Stimulated activated CD8-positive, alpha-beta memory T cell treated with anti-CD3 and anti-CD28 coated beads, Interleukin-15, amount 100 ng/mL, for 4 hours (primary cell): ENCODE measurements at places on chromosomes 16 and 17.

DNA sequence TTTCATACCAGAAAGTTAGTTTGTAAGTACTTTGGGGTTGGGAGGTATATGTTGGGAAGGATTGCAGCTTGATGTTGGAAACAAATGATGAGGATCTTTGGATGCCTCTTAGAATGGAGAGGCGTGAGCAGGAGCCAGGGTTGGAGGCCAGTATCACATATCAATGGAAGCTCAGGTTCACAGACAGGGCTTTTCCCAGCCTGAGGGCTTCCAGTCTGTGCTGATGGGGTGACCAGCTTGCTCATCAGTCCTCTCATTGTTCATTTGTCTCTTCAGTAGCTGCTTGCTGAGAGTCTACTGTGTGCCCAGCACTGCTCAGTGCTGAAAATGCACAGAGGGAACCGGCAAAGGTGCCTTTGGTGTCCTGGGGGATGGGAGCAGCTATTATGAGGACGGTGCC lies 5.8 kb downstream of the DNAAF1 start:
- no peak for DNase-seq

DNA sequence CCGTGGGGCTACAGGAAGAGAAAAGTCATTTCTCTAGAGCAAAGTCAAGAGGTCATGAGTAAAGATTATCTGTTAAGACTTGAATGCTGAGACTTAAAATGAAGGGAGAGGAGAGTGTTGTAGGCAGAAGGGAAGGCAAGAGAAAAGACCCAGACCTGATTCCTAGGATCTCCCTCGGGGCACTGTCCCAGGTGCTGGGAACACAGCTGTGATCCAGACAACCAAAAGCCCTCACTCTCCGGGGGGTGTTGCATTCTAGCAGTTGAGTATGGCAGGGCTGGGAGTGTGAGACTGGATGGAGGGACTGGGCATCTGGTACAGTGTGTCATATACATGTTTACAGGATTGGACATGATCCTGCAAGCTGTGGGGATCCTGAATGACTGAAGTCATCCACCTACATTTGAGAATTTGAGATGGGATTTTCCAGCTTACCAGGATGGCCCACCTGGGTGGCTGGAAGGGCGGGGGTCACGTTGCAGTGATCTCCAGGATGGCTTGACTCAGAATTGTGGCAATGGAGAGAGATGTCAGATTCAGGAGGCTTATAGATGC lies 29.1 kb downstream of the ARSG start:
- no peak for DNase-seq

GRCh38 chr17:48878920-48879898 lies 13.4 kb upstream of the ATP5MC1 start:
- peak; percentile 37 for DNase-seq

DNA sequence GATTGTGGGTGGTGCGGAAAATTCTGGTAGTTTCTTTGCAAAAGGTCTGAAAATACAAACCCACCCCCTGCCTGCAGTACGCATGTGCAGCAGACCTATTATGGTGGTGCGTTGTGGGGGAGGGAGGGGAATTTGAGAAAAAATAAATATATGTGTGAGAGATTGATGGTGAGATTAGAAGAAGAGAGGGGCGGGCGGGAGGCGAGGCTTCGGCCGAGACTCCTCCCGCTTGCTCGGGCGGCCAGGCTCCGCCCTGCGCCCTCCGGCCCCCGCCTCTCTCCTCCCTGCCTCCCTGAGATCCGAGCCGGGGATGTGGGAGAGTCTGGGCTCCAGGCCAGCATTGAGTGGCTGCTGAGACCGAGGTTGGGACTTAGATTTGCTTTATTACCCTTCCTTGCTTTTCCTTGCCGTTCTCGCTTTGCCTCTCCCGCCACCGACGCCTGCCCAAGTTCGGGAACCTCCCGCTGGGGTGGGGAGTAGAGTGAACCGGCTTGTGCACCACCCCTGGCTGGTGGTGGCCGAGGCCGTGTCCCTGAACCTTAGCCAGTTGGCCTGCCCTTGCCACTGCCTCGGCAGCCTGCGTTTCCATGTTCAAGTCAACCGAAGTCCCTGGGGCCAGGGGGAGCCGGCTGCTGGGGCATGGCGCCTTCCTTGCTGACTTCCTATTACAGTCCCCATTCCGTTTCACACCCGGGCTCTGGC lies 956 bp upstream of the CHD3 start:
- peak; percentile 82 for DNase-seq

DNA sequence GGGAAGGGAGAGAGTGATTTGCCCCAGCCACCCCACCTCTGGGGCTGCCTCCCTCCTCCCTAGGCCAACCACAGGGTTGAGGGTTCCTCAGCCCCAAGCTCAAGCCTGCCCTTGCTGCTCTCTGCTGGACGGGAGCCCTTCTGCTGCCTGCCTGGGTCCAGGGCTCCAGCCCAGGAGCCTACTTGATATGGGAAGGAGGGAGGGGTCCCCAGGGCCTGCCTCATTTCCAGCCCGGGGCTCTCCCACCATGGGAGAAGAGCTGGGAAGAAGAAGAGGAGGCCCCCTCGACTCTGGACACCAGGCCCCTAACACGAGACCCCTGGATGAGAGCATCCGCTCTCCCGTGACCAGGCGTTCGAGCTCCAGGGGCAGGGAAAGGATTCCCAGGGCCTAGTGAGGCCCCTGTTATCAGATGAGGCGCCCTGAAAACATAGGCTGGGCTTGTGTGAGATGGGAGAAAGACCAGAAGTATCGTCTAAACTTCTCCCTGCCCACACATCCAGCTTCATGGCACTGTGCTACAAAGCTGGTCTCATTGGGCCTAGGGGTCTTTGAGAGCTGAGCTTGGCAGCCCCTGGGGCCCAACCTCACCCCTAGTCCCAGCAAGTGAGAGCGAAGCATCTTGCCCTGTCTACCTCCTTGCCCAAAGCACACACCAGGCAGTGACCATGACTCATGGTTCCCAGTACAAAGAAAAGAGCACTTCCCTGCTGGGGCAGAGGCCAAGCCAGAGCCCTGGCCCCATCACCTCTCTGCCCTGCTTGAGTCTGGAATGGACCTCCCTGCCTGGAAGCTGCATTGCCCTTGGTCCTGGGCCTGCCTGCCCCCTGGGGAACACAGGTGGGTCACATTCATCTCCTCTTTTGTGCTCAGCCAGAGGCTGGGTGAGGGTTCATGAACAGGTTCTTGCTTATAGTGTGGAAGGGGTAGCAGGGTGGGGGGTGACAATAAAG lies 987 bp downstream of the SLC16A5 start:
- DNase-seq = no peak

- DNase-seq = no peak
Measured at GRCh38 chr17:32596206-32596605, 109.4 kb downstream of the CDK5R1 start.

DNA sequence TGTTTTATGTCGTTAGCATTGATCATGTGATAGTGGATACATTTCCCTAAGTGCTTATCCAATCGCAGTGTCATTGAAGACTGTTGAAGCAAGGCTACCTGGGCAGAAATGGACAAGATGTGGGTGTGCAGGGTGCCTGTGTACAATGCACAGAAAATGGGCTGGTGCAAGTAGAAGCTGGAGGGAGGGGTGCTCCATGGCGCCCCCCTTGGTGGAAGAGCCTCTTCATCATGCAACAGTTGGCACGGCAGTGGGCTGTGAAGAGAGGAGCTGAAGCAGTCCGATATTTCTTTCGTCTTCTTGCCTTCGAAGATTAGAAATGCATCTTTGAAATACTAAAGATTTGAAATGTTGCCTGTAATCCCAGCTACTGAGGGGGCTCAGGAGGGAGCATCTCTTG lies 100.5 kb downstream of the PLCG2 start:
- no peak for DNase-seq

- no peak for DNase-seq
Measured at GRCh38 chr17:17303847-17304490, 796 bp downstream of the NT5M start.

DNA sequence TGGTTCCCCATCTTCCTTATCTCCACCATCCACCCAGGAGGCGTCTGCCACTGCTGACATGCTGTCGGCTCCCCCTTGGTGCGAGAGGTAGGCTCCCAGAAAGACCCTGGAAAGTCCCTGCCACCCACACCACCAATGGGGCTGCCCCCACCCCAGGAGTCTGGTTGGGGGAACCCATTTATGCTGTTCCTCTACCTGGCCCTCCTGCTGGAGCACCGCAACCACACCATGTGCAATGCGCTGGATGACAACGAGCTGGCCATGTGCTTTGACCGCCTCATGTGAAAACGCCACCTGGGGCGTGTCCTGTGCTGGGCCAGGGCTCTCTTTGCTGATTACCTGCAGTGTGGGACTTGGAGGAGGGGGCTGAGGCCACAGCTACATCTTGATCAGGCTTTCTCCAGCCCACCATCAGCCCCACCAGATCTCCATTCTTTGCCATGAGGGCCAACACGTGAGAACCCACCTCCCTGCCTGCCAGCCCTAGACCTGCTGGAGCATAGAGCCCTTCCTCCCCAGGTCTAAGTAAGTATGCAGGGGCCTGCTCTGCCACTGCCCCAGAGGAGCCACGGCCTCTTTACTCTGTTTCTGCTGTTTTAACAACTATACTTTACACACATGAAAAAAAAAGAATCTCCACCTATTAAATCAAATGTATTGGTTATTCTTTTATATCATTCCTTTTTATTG lies 7.9 kb upstream of the ALDH3A1 start:
- no peak for DNase-seq

- no peak for DNase-seq
Measured at GRCh38 chr16:21565507-21565860, 33.9 kb upstream of the METTL9 start.

DNA sequence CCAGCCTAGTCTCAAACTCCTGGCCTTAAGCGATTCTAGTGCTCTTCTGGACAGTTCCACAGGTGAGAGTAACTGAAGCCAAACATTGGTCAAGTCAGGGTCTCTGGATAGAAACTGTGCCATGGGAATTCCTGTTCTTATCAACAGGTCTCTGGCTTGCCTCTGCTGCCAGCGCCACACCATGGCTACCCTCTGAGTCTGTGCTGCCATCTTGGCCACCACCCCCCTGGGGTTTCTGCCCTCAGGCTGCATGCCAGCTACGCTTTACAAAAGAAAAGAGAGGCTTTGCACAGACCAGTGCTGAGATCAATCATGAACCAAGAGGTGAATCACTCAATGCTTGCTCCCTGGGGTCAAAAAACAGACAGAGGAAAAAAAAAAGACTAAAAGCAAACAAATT lies 24.4 kb upstream of the CREBBP start:
- DNase-seq = no peak

DNA sequence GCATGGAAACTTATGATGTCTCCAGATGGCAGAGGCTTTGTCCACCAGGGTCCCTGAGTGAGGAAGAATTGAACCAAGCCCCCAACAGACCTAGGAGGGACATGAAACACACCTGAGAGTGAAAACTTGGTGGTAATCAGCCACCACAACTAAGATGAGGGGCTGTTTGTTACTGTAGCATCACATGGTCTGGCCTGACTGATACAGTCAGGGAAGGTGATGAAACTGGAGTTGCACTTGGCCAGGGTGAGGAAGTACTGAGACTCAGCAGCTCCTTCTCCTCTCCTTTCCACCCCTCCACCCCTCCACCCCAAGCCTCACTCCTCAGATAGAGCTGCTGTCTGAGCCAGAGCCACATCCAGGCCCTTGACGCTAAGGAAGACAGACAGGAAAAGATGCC lies 37.2 kb downstream of the C16orf82 start:
- DNase-seq = no peak

GRCh38 chr17:81648707-81649085 lies 7.6 kb downstream of the PDE6G start:
- no peak for DNase-seq

DNA sequence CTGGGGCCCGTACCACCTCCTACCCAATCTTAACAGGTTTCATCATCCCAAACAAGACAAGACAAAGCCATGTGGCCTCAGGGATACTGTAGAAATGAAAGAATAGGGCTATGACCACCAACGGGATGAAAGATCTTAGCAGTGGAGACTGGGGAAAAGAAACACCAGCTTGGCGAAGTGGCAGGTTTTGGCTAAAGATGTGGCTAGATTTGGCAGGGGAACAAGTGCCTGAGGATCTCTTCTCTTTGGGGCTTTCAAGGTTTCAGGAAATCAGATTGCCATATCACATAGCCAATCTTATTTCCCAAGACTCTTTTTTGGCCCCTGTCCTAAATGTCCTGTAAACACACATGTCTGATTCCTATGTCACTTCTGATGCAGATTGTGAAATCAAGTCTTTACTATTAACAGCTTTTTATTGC lies 6.9 kb downstream of the KRT24 start:
- DNase-seq = no peak

GRCh38 chr17:21511363-21512195 lies 135.4 kb downstream of the KCNJ12 start:
- DNase-seq = peak; percentile 37

DNA sequence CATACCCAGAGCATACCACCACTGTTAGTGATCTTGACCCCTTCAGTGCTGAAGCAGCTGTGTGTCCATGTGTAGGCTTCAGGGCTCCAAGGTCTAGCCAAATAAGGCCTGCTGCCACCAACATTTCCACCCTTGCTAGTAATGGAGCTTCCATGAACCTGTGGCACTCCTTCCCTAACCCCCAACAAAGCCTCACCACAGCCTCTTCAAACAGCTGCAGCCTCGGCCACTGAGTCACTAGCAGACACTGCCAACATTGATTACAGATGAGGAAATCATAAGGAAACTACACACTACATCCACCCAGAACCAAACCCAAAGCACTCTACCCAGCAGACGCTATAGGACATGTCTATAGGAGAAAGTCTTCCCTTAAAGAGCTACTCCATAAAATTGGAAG lies 610.7 kb downstream of the KCNJ2 start:
- DNase-seq = no peak

- DNase-seq = no peak
Measured at GRCh38 chr16:8342276-8342675, 248.0 kb downstream of the TMEM114 start.

DNA sequence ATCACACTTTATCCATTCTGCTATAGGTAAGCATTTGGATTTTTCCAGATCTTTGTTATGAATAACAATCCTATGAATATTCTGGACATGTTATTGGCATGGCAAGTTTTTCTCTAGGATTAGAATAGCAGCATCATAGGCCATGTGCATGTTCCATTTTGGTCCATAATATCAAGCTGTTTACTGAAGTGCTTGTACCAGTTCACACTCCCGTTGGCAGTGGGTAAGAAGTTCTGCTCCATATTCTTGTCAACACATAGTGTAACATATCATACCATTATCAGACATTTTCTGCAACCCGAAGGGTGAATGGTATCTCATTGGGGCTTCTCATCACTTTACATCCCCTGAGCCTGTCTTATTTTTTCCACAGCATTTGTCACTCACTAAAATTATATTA lies 661.9 kb upstream of the SALL1 start:
- no peak for DNase-seq

DNA sequence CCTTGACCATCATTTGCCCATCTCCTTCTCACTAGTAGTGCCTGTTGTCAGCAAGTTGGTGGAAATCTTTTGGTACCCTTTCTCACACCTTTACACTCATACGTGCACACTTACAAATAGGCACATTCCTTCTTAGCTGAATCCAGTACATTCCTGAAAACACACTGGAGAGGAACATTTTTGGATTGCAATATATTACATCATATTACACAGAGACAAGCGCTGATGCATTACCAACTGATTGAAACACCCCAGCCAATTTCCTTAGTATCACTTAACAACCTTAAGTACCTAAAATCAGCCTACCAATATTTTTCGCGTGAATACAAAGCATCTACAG lies 64.1 kb downstream of the PLCG2 start:
- no peak for DNase-seq

GRCh38 chr16:72561-73548 lies at the start of gene RHBDF1:
TSS of gene RHBDF1 (minus strand) at chr16:72631. CDS start at chr16:65015, 7,616 bp downstream.
- no peak for DNase-seq

- DNase-seq = no peak
Measured at GRCh38 chr16:30703971-30704370, 5.0 kb downstream of the SRCAP start.
